ENCODE measurements at places on chromosomes 4 and X. TPM values are rescaled to one million over a fixed set of nuclear protein-coding genes. Genes with fewer than 3 reads are reported as not detected.

The TKTL1 gene
- total RNA-seq: 0.12 TPM

The CCNA2 gene
- 59.9 TPM for total RNA-seq

The FAM47E gene
- total RNA-seq: not detected

GRCh38 chr4:4575284-4576211 is 33.7 kb upstream of the STX18 start:
- peak; percentile 10 for DNase-seq
